NCI-H2029 (cell line): ENCODE measurements at places on chromosomes 7 and 10.

DNA sequence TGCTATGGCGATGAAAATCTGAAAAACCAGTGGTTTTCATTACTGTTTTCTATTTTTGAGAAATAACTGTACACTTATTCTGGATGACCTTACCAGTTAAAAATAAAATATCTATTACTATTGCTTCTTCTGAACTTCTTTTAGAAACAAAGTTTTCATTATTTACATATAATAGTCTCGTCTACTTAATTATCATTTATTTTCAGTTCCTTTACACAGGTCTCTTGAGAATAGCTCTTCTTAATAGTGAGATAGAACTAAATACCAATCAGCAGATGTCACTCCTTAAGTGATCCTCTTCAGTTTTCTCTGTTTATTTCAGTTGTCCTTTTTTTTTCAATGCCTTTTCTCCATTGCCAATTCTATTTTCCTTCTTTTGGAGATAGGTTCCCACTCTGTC, 4.3 kb upstream of the GLCCI1 start:
- no peak for DNase-seq

GRCh38 chr7:47432671-47433563, 149.0 kb downstream of the TNS3 start:
- DNase-seq: no peak

GRCh38 chr7:93910076-93910994, 4.0 kb downstream of the GNGT1 start:
- no peak for DNase-seq

- DNase-seq: peak; percentile 38
These were observed 11.8 kb downstream of the INPP5A start for GRCh38 chr10:132549371-132549770.

GRCh38 chr10:6035931-6036575, 26.1 kb downstream of the IL2RA start:
- DNase-seq: no peak

GRCh38 chr7:129670656-129671055, 59.1 kb downstream of the NRF1 start:
- DNase-seq: no peak

GRCh38 chr7:106704000-106704840, 43.3 kb upstream of the CCDC71L start:
- DNase-seq: no peak

DNA sequence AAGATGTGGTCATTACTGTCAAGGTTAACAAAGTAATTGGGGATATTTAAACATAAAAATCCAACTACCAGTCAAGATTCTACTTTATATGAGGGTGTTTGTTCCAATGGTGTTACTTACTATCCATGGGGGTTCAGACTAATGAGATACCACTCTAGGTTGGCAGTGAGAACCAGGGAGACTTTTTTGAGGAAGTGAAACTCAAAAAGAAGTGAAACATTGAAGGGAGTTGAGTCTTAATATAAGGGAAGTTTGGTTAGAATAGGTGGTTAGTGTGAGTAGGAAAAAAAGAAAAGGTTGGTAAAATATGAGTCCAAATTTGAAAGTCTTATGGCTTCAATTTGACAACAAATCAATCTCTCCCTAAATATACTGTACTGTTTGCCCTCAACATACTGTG, 123.6 kb upstream of the ANK3 start:
- no peak for DNase-seq

GRCh38 chr7:87735360-87735759, 107.2 kb downstream of the RUNDC3B start:
- DNase-seq: no peak

DNA sequence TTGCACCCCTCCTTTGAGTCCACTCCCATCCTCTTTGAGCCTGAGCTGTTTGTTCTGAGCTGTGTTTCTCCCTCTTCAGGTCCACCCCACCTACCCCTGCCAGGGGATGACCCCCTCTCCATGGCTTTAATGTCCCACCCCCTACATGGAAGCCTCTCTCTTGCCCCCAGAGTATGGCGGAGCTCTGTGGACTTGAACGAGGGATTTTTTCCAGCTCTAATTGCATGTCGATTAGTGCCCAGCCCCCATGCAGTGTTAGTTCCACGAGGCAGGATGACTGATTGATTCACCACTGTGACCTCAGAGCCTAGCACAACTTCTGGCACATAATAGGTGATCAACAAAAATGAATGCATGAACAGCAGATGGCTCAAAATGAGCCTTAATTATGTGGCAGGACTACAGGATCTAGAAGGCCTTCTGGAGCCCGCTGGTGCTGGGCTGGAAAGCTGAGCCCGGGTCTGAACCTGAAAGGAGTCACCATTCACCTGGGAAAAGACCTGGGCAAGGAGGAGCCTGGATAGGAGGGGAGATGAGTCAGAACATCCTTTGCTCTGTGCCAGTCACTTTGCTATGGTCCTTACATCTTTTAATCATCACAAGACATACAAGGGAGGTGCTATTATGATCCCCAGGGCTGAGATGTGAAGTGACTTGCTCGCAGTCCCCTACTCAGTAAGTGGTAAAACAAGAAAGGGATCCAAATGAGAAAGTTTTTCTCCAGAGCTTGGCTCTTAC, 17.1 kb upstream of the SLC18A2 start:
- DNase-seq: no peak

- peak; percentile 20 for DNase-seq
These were observed 2.0 kb downstream of the FBXL15 start for GRCh38 chr10:102422545-102423129.

DNA sequence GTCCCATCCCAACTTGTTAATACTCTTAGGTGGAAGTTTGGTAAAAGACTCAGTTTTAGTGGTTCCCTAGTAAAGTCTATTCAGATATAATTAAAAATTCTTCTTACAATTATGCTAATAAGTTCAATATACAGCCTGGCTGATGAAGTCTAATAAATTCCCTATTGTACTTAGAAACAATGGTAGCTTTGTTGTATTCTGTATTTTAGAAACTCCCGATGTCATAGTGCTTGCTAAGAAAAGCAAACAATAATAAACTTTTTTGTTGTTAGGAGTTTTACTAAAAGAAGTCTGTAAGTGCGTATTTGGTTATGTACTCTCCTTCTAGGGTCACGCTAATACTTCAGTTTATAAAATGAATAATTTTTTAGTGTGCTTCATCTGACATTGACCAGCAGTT, 206.8 kb downstream of the VTI1A start:
- DNase-seq: no peak

DNA sequence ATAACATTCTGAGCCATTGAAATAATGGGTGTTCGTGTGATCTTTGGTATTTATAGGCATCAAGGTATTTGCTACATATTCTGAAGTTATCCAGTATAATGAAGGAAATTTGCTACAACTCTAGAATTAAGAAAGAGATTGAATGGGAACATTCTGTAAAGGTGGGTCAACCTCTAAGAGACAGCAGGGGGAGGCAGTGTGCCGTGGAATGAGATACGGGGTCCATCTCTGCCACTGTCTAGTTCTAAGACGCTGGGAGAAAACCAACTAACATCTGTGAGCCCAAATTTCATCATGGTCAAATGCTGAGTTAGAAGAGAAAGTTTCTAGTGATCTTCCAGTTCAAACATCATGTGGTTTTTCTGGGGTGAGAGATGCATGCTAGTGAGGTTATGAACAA, 368.9 kb downstream of the SORCS1 start:
- DNase-seq: no peak

DNA sequence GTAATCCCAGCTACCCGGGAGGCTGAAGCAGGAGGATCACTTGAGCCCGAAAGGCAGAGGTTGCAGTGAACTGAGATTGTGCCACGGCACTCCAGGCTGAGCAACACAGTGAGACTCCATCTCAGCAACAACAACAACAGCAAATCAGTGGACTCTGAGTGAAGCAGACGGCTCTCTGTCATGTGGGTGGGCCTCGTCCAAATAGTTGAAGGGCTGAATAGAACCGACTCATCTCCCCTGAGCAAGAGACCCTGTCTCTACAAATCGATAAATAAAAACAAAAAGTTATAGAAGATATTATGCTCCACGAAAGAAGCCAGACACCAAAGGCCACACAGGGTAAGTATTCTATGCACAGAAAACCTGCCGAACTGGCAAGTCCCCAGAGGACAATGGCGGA, 45.9 kb downstream of the UNCX start:
- DNase-seq: no peak

DNA sequence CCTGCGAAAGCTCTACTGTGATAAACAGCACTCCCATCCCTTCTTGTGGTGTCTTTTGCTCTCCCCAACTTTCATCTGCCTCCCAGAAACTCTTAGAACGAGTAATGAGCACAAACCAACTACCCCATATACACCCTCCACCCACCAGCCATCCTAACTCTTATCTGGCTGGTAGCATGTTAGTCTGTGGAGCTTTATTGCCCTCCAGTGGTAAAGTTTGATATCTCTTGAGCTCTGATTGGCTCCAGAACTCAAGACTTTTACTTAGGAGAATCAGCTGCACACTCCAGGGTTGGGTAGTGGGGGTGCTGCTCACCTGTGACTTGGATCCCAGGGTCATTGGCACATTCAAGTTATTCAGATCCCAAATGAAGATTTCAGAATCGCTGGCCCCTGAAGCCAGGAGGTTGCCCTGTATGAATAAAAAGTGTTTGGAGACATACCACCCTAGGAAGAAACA, 10.9 kb downstream of the SEC31B start:
- DNase-seq: no peak

DNA sequence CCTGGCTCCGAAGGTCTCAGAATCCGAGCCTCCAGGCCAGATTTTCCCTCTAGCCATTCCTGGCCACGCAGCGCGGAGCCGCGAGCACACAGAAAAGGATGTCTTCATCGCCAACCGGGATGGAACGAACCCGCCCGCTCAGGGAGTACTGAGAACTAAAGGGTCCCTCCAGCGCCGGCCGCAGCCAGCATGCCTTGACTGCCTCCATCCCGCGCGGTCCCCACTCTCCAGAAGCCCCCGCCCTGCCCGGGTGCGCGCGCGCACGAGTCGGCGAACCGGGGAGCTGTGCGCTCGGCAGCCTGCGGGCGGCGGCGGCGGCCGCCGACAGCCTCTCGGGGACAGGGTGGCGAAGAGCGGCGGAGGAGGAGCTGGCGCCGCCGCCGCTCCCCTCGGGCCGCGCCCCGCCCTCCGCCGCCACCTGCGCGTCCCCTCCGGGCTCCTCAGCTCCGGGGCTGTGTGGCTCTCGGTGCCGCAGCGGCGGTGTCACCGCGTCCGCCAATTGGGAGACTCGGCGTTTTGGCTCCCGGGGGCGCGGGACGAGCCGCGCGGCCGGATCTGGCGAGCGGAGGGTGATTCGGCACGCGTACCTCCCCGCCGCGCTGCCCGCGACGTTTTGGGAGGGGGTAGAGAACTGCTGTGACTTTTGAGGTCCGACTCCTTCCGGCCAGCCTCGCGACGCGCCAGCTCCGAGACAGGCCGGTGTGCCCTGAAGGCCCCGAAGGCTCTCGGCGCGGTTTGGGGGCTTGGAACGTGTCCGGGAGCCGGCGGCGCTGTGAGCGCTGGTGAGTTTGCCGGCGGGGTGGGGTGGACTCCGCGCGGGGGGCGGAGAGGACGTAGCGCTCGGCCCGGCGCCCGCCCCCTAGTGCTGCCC, 453 bp upstream of the GALNT17 start:
- DNase-seq: peak; percentile 39

DNA sequence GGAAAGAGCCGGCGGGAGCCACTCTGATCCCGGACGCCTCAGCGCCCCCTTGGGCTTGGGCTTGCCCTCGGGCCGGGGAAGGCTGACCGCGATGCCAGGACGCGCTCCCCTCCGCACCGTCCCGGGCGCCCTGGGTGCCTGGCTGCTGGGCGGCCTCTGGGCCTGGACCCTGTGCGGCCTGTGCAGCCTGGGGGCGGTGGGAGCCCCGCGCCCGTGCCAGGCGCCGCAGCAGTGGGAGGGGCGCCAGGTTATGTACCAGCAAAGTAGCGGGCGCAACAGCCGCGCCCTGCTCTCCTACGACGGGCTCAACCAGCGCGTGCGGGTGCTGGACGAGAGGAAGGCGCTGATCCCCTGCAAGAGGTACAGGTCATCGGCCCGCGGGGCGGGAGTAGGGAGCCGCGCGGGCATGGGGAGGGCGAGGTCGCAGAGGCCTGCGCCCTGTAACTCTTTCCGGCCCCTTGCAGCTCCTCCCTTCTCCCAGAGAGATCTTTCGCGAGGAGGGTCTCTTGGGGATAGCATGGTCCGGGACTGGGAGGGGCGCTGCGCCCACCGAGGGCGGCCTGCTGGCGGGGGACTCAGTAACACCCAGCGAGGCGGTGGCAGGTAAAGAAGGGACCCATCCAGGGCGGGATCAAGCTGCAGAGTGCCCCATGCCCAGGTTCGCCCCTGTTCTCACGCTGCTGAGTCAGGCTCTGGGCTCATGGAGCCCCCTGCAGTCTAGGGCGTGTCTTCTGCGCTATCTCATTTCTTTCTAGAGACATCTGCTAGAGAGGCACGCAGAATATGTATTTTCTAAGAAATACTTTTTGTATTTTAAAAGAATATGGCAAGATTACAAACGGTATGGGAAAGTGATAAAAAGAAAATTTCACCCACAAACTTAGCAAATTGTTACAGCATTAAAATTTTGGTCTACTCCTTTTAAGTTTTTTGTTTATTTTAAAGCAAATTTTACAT, 687 bp downstream of the EPDR1 start:
- DNase-seq: no peak

- DNase-seq: no peak
These were observed 100.5 kb downstream of the CALD1 start for GRCh38 chr7:134879815-134880475.

DNA sequence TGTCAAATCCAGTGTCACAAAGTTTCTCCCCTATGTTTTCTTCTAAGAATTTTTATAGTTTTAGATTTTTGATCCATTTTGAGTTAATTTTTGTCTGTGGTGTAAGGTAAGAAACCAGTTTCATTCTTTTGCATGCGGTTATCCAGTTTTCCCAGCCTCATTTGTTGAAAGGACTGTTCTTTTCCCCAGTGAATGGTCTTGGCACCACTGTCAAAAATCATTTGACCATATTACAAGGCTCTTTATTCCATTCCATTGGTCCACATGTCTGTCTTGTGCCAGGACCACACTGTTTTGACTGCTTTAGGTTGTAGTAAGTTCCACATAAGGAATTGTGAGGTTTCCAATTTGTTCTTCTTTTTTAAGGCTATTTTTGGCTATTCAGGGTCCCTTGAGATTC, 64.0 kb downstream of the INPP5A start:
- no peak for DNase-seq

DNA sequence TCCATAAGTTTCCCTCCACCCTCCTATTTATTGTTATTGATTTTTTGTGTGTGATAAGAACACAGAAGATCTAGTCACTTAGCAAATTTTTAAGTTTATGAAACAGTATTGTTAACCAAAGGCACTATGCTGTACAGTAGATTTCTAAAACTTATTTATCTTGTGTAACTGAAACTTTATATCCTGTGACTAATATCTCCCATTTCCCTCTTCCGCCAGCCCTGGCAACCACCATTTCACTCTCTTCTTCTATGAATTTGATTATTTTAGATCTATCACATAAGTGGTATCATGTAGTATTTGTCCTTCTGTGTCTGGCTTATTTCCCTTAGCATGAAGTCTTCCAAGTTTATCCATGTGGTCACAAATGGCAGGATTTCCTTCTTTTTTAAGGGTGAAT, 144.3 kb upstream of the INHBA start:
- no peak for DNase-seq
